ENCODE measurements at places on chromosomes 3 and 15. TPM values are rescaled to one million over a fixed set of nuclear protein-coding genes. Genes with fewer than 3 reads are reported as not detected.

Gene SH3GL3
- not detected for total RNA-seq

Gene SHC4
- total RNA-seq, result not detected

Gene IL12A
- 0.26 TPM for total RNA-seq

GRCh38 chr3:71641674-71642073 is 58.1 kb upstream of the FOXP1 start:
- H3K27ac ChIP-seq, result no peak overlapping the region
- H3K4me3 ChIP-seq, result no peak overlapping the region
- no peaks in the 10 kb centered on the region for H3K27me3 ChIP-seq
- H3K4me1 ChIP-seq, result no peaks in the 10 kb centered on the region

- DNase-seq, result no peak
- no peaks in the 10 kb centered on the region for H3K36me3 ChIP-seq
- no peak overlapping the region for H3K4me3 ChIP-seq
- H3K27me3 ChIP-seq, result no peaks in the 10 kb centered on the region
- peaks cover 20% of the 10 kb centered on the region for H3K4me1 ChIP-seq
- H3K27ac ChIP-seq, result no peak overlapping the region
Observed at GRCh38 chr3:158771982-158772381, 29.9 kb upstream of the MFSD1 start.

DNA sequence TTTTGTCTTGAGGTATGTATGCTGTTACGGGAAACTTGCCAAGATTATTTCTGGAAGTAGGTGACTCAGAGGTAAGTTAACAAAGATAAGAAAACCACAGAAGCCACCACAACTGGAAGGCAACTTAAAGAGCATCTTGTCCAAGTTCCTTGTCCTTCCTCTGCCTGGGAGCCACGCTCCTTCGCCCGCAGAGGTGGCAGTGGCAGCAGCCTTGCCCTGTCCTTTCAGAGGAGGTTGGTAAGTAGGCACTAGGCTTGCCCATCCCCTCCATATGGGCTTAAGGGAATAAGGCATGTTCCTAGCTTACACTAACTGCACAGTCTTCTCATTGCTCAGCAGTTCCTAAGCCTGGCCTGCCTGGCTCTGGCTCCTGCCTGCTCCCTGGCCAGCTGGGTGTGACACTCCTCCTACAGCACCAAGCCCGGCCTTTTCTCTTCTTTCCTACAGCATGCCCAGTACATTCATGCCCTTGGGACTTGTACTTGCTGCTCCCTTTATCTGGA is 48.0 kb upstream of the RAB6B start:
- peaks cover 18% of the 10 kb centered on the region for H3K4me1 ChIP-seq
- no peaks in the 10 kb centered on the region for H3K36me3 ChIP-seq
- DNase-seq, result no peak

- no peak overlapping the region for H3K27ac ChIP-seq
- H3K4me1 ChIP-seq, result peaks cover 18% of the 10 kb centered on the region
- no peaks in the 10 kb centered on the region for H3K36me3 ChIP-seq
- no peaks in the 10 kb centered on the region for H3K27me3 ChIP-seq
Observed at GRCh38 chr3:57158813-57159738, 6.1 kb downstream of the IL17RD start.

DNA sequence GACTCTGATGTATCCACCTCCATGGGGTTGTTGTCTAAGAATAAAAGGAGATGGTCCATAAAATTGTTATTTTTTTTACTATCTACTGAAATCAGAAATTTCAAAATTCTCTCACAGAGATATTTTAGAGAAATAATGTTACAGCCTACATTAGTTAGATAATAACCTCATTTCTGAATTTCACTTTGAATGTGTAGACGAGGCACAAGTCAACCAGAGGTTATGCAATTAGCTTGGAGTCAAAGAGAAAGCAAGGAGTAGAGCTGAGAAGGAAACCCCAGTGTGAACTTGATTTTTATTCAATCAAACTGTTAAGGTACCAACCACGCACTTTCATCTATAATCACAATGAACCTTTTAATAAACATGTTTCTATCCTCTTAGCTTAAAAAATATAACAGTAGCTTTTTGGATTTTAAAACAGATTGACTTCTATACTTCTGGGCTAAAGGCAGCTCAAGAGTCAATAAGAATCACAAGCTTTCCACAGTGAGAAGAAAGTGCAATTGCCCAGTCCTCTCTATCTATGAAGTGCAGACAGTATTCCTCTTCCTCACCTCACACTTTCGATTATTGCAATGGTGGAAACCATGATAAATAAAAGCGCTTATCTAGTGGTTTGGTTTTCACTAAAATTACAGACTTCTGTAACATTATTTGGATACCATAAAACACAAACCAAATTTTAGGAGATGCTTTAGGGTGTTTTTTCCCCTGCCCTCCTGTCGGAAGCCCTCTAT is 403.2 kb downstream of the ZBTB20 start:
- H3K27me3 ChIP-seq, result no peaks in the 10 kb centered on the region
- no peak for DNase-seq
- peaks cover 33% of the 10 kb centered on the region for H3K4me1 ChIP-seq
- H3K36me3 ChIP-seq, result no peaks in the 10 kb centered on the region
- H3K27ac ChIP-seq, result peak overlapping the region; percentile 67
